ENCODE measurements at places on chromosomes 11 and 22. TPM values are rescaled to one million over a fixed set of nuclear protein-coding genes. Genes with fewer than 3 reads are reported as not detected.

Gene GLYATL1
- not detected for total RNA-seq

Gene USH1C
- not detected for total RNA-seq

Gene C1QTNF4
- total RNA-seq: not detected

Gene MMP13
- total RNA-seq: not detected

Gene GP1BB
- not detected for total RNA-seq

Gene INS
- total RNA-seq: not detected

Gene CD3G
- total RNA-seq: 106 TPM

Gene TSGA10IP
- total RNA-seq: not detected

DNA sequence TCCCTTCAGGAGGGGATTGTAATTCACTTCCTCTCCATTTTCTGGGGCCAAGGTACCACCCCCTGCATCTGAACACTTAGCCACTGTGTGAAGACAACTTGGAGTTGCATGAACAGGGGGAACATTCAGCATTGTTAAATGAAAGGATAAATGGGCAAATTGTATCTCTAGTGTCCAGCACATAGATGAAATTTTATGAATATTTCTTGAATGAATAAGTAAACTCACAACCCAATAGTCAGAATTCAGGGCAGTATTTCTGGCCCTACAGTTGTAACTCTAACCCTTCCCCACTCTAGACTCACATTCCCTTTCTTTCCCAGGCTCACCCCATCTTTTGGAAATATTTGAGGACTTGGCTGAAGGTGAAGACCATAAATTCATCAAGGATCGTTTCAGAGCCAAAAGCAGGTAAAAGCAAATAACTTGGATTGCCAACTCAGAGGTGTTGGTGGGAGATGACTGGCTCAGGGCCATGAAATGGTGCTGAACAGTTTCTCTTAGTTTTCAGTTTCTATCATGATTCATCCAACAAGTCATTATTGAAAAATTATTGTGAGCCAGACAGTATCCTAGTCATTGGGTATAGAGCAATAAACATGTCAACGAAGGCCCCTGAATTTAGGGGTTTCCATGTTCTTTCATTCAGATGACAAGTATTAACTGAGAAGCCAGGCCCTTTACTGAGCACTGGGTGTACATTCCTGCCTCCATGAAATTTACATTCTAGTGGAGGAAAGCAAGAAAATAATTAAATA is 33.3 kb upstream of the ZC3H12C start:
- no peak for DNase-seq

DNA sequence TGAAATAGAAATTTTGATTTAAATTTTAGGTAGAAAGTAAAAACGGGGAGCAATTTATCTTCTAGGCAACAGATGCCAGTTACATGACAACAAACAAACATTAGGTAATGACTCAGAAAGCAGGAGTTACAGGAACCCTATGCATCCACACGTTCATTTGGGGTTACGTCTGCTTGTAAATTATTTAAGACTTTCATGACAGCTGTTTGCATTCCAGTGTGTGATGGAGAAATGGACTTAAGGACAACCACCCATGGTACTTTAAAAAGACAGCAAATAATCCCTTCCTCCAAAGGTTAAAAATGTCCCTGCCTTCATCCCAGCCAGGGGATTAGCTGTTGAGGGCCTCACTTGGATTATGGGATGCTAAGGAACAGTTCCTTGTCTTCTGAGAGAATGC is 11.8 kb downstream of the E2F8 start:
- no peak for DNase-seq

DNA sequence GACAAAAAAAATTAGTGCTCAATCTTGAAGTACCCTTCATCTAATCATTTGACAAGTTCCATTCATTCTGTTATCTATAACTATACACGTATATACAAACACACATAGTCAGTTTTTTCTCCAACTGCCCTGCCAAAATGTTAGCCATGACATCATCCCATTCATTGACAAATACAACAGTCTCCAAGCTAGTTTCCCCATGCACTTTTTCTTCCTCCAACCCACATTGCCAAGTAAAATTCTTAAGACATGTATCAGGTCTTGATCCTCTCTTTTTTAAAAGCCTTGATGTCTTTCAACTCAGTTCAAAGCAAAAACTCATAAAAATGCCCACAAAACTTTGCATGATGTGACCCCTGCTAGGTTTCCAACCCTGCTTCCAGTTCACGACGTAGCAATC is 58.1 kb downstream of the DDI1 start:
- no peak for DNase-seq

DNA sequence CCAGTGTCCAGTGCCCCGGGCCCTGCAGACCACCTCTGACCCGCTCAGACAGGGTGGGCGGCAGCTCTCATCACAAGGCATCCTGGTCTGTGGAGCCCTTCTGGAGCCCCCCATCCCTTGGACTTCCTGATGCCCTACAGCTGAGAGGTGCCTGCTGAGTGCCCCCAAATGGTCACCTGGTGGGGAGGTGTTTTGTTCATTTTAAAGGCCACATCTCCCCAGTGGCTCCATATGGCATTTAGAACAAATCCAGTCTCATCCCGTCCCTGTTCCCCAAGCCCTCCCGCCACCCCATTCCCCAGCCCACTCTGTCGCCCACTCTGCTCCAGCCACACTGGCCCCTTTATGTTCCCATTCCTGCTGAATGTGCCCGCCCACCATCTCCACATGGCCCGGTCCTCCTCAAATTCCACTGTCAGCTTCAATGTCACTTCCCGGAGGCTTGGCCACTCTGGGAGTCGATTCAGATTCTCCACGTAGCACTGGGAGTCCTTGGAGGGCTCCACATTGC is 32.8 kb downstream of the OSBPL5 start:
- DNase-seq: no peak

- DNase-seq: no peak
Observed at GRCh38 chr22:50610581-50610980, 10.0 kb downstream of the MAPK8IP2 start.

- peak; percentile 77 for DNase-seq
Observed at GRCh38 chr11:46238078-46238966, 39.1 kb upstream of the CREB3L1 start.

- DNase-seq: no peak
Observed at GRCh38 chr11:119471329-119471728, 48.4 kb upstream of the THY1 start.

- DNase-seq: no peak
Observed at GRCh38 chr22:47600791-47601625, 838.6 kb downstream of the TBC1D22A start.

DNA sequence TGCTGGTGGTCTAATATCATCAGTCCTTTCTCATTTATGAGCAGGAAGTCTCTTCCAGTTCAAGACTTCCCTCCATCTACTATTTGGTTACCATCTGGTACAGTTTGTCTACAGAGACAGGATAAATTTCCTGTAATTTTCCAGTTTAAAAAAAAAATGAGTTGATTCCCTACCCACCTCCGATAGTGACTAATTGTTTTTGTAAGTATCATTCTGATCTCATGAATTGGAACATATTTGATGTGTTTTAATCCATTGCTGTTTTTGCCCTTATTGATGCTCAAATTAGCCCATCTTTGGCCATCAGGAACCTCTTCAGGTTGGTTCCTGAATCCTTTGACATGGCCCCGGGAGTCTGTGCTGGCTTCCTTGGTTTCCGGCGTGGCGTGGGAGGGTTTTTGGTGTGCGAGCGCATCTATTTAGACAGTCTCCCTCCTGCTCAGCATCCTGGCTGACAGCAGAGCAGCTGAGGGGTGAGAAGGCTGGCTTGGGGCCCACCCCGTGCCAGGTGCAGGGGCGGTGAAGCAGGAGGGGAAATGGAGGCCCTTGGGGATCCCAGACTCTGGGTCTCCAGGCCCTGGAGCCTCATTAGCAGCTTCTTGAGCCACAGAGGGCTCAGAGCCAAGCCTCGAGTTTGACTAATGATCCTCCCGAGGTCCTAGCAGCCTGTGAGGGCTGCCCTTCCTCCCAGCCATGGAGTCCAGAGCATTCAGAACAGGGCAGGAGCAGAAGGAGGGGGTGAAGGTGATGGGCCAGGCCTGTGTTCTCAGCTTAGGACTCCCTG is 6.8 kb downstream of the OMP start:
- no peak for DNase-seq

DNA sequence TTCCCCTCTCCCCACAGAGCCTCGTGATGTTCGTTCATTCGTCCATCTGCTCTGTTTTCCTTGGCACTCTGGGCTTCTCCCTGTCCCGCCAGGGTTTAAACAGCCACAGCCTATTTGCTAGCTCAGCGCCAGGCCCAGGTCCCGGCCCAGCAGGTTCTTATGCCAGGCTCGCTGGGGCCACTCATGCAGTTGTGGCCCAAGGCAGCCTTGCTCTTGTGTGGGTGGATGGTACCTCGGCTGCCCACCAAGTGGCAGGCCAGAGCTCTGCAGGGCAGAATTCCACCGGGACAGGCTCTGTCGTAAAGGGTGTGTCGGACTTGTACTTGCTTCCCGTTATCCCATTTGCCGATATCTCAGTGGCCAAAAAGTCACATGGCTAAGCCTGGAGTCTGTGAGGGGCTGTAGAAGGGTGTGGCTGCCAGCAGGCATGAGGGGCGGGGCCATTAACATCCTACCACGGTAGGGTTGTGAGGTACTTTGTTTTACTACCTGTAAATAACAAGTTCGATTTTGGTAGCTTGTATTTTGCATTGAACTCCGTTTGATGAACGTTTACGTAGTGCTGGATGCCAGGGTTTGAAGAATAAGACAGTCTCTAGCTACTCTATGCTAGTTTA is 7.9 kb downstream of the FAM118A start:
- DNase-seq: no peak

DNA sequence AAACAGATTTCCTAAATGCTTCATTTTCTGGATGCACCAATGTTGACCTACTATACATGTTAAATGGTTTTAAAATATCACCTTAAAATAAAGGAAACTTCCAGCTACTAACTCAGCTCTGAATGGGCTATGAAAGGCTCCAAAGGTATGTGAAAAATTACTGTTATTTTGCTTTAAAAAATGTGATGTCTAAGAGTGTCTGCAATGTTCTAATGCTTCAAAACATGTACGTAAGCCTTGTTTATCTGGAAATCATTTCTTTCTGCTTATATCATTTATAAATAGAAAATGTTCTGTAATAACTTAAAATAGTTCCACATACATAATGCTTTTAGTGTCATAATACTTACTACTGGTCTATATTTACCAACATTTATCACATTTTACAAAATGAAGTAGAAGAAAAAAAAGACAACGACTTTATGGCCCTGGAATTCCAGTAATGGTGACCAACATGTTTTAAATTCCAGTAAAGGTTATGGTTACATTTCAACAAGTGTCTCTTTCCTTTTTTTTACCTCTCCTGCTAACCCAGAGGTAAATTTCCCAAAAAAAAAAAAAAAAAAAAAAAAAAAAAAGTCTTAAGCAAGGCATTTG is 2.5 kb downstream of the BDNF start:
- no peak for DNase-seq

DNA sequence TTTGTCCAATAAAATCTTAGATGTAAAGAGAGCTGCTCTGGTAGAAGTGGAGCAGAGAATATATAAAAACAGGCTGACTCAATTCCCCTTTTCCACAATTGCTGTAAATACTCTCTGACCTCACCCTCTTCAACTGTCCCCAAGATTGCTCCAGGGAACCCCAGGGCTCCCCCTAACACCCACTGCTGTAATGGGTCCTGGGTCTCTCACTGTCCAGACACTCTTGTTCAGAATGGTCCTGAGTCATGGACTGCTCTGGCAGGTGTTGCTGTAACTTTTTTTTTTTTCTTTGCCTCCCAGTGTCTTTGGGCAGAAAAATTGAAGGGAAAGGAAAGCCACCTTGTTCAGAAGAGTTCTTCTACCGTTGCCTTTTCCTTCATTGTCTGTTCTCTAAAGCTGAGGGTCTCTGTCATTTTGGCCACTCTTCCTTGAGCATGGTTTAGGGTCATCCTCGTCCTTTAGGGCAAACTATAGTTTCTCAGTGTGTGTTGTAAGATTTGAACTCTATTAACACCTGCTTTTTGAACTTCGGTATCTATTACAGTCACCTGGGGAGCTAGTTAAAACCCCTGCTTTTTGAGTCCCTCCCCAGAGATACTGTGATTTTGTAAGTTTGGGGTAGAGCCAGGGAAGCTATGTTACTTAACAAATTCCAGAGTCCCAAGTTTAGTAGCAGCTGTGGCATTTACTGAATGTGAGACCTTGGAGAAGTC is 209.5 kb downstream of the NAV2 start:
- DNase-seq: no peak

DNA sequence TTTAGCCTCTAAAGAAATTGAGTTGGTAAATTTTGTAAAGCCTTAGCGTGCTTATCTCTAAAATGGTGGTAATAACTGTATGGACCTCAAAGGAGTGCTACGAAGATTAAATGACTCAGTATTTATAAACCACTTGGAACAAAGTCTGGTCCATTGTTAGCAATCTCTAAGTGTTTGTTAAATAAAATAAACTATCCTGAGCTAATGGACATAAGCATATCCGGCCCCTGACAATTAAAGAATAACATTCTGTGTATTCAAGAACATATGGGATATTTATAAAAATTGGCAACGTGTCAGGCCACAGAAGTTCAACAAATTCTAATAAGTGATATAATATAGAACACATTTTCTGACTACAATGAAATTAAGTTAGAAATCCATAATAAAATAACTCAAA is 71.0 kb downstream of the MYEOV start:
- no peak for DNase-seq

DNA sequence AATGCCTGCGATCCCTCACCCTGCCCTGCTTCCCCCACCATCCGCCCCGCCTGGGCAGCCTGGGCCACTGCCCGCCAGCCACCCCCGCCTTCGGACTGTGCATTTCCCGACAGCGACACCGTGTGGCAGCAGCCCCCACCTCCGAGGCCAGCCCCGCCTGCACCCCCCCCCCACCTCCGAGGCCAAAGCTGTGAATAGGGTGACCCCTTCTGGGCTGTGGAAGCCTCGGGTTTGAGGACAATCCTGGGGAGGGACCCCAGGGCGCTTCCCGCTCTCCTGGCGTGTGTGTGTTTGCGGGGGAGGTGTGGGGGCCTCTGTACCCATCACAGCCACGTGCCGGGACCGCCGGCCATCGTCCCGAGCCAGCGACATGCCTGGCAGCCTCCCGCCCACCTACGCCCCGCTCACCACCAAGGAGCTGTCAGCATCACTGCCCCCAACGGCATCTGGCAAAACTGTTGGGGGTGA is 33.8 kb upstream of the PPARA start:
- peak; percentile 91 for DNase-seq

- DNase-seq: peak; percentile 57
Observed at GRCh38 chr11:107590460-107591377, at the start of gene ELMOD1. ELMOD1 (plus strand) TSS chr11:107591147; CDS start chr11:107618190, 27,043 bp downstream.

GRCh38 chr11:79973721-79974617 is 533.1 kb upstream of the TENM4 start:
- DNase-seq: no peak

Measured in activated naive CD4-positive, alpha-beta T cell treated with anti-CD3 and anti-CD28 coated beads for 36 hours (primary cell).